Mesenteric fat pad (tissue), 1 donor: ENCODE measurements at places on chromosomes 1 and 21.

- DNase-seq, result peak; percentile 65
Measured at GRCh38 chr1:225464851-225465792, 37.3 kb upstream of the LBR start.

- DNase-seq, result no peak
Measured at GRCh38 chr1:94688646-94689045, 131.5 kb upstream of the SLC44A3 start.

DNA sequence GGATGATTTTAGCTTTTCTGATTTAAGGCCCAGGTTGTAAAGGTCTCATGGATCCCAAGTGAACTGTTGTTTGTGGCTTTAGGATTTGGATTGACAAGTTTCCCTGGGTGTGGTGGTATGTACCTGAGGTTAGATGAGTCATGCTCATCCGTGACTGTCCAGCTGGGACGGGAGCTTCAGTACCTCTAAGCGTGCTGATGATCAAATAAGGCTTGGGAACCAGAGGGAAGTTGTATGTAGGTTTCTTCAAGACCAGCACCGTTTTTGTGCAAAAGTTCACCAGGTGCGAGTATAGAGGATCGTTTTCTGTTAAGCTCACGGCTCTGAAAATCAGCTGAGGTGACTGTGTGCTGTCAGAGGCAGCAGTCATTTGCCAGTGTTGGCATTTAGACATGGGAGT, 19.8 kb downstream of the PLA2G2E start:
- DNase-seq, result no peak

DNA sequence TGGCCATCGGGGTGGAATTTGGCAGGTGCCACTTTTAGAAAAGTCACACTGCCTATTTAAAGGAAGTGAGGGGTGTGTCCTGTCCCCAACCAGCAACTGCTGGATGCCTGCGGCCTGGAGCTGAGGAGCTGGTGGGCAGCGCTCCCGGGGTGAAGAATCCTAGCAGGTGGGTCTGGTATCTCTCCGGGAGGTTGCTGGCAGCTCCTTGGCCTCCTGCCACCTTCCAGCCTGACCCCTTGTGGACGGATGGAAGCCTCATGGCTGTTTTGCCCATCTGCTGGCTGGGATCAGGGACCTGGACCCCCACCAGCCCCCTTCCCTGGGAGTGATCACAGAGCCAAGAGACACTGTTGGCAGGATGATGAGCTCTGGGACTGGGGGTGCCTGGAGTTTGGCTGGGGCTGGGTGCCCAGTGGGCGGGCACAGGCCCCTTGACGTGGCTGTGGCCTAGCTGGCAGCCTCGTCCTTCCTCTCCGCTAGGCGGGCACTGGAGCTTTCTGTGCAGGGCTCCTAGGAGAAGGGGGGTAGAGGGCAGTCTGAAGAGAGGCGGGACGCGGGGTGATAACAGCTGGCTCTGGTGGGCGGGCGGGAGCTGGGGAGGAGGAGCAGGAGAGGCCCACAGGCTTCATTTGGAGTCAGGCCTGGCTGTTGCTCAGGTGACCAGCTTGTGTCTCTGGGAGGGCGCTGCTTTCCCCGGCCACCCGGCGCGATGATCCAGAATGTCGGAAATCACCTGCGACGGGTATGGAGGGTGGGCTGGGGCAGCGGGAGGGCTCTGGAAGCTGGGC, at the start of gene ACOT11:
Gene ACOT11, plus strand, starts transcription at position 628 of the 788 bp plus-strand sequence. Its CDS starts 82 bp downstream, at position 710.
- peak; percentile 90 for DNase-seq

- DNase-seq, result no peak
Measured at GRCh38 chr1:171468120-171468750, 17.1 kb upstream of the PRRC2C start.

DNA sequence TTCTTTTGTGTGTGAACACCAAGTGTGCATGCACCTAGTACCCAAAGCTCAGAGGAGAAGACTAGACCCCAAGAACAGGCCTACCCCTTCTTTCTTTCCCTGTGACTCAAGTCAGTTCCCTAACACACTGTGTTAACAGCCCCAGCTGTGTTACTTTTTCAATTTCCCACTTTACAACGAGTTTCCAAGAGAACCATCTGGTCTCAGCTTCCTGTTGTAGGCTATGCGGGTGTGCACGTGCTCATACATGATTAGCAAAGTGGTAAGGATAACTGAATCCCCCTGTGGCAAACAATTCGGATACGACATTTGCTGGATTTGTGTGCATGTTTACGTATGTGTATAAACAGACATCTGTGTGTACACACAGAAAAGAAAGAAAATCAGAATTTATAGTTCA, 17.9 kb downstream of the IFNAR2 start:
- no peak for DNase-seq

- no peak for DNase-seq
Measured at GRCh38 chr21:43626390-43626789, 32.9 kb downstream of the HSF2BP start.

GRCh38 chr1:119448127-119448511, 33.2 kb downstream of the HSD3B2 start:
- DNase-seq, result no peak

DNA sequence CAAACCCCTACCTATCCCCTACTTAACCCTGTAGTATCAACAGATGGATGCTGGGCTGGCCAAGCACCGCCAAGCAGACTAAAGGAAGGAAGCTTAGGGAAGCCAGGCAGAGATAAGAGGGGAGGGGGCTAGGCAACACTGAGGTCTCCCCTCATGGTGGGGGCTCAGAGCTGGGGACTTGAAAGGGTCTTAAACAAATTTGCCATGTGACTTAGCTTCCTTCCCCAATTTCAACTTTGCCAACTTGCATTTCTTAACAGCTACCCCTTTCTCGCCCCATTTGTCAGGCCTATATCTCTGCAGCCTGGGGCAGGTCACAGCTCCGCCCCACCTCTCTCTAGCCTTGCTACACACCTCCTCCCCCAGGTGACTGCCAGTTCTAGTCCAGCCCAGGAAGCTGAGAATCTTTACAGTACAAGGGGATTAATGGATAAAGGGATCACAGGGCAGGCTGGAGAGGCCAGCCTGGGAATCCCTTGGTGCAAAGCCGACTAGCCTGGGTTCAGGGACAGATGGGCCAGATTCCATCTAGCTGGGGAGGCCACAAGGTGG, 3.4 kb downstream of the KIF21B start:
- no peak for DNase-seq

- DNase-seq, result no peak
Measured at GRCh38 chr1:201825245-201825644, 3.7 kb upstream of the IPO9 start.

DNA sequence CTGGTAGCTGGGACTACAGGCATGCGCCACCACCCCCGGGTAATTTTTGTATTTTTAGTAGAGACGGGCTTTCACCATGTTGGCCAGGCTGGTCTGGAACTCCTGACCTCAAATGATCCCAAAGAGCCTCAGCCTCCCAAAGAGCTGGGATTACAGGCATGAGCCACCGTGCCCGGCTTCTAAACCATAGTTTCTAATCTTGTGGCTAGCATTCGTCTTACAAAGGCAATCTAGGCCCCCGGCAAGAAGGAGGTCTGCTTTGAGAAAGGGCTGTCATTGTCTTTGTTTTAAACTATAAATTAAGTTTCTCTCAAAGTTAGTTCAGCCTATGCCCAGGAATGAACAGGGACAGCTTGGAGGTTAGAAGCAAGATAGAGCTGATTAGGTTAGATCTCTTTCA, 10.3 kb upstream of the L1TD1 start:
- DNase-seq, result no peak

DNA sequence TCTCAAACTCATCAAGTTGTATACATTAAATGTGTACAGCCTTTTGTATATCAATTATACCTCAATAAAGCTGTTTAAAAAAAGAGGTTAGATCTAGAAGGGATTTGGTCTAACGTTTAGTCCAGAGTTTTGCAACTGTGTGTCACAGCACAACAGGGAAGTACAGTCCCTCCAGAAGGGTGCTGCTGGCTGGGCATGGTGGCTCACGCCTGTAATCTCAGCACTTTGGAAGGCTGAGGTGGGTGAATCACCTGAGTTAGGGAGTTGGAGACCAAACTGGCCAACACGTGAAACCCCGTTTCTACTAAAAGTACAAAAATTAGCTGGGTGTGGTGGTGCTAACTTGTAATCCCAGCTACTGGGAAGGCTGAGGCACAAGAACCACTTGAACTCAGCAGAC, 78.3 kb upstream of the HAO2 start:
- DNase-seq, result no peak

DNA sequence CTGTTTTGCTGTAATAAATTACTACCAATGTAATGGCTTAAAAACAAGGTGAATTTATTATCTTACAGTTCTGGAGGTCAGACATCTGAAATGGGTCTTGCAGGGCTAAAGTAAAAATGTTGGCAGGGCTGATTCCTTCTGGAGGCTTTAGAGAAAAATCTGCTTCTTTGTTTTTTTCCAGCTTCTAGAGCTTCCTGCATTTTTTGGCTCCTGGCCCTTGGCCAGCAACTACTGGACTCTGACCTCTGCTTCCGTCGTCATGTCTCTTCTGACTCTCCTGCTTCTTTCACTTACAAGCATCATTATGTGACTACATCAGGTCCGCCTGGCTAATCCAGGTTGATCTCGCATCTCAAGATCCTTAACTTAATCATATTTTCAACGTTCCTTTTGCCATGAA, 350.9 kb downstream of the S1PR1 start:
- no peak for DNase-seq

DNA sequence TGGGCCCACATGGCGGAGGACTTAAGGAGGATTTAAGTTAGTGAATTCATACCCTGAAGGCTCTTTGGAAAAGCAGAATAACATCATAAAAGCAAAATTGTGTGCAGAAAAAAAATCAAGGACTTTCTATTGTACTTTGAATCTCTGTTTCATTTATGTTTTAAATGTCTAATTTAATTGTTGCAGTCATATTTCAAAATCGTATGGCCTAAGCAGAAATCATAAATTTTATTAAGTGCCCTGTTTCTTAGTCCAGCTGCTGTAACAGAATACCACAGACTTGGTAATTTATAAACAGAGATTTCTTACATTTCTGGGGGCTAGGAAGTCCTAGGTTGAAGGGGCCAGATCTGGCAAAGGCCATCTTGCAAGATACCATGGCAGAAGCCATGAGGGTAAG, 555.6 kb downstream of the LTN1 start:
- DNase-seq, result no peak

DNA sequence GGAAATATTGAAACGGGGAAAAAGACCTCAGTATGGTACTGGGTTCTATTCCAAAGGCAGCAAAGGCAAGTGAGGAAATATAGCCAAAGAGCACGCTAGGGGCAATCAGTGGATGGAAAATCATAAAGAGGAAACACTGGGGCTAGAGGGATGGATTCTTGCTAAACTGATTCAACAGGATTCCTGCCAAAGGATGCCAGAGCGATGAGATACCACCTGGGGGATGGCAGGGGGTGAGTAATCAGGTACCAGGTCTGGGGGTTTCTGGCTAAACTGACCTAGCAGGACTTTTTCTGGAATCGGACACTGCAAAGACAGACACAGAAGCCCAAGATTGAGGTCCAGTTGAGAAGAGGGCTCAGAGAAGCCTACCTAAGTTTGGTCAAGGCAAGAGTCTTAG, 6.7 kb downstream of the CHI3L2 start:
- DNase-seq, result no peak

DNA sequence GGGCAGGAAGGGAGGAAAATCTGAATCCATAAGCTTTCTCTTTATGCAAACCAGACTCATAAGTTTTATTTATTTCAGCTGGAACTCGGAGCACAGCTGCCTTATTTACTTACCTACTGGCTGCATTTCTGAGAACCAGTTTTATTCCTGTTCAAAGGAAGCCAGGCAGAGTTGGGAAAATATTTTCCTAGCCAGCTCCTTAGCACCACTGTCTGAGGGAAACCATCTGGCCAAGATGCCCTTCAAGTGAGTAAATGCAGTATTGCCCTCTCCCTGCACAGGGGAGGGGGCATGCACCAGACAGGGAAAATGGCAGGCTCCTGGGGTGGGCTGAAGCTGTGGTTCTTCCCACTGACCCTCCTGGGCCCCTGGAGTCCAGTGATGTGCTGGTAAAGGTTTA, 28.9 kb upstream of the FMOD start:
- DNase-seq, result no peak

GRCh38 chr1:107942814-107943213, 22.2 kb downstream of the VAV3 start:
- no peak for DNase-seq

- DNase-seq, result no peak
Measured at GRCh38 chr1:109395602-109396512, 1.9 kb downstream of the SORT1 start.
